ENCODE measurements at places on chromosomes 7 and 10. TPM values are rescaled to one million over a fixed set of nuclear protein-coding genes. Genes with fewer than 3 reads are reported as not detected.
A peak's percentile ranks its signal among the peaks of the same experiment; 100 is the strongest.

GRCh38 chr10:14536241-14537213, 205.8 kb upstream of the FRMD4A start:
- no peaks in the 10 kb centered on the region for H3K27me3 ChIP-seq
- peak; percentile 86 for DNase-seq
- no peak overlapping the region for H3K27ac ChIP-seq
- no peaks in the 10 kb centered on the region for H3K4me1 ChIP-seq

DNA sequence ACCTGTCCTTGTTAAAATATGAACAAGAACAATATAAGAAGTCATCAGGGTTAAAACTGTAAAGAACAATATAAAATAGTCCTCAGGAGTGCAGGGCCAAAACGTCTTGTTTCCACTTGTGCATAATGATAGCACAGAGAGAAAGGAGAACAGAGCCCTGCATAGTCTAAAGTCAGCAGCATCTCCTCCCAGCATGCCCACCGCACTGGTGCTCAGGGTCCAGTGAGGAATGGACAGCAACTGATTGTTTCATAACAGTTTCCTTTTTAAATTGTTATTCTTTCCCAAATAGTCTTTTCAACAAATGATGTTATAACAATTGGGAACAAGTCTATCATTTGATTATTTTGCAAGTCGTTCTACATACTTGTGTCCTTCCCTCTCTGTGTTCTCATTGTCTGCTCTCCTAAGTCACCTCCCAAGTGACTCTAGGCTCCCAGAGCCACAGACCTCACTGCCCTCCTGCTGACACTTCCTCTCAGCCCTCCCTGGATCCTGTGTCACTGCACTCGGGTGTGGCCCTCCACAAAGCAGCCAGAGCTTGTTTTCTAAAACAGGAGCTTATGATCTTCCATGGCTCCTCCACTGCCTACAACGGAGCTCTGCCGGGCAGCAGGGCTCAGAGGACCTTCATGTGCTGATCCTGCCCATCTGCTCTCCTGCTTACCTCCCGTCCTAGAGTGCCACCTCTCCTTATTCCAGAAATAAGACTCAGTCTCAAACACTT, 27.6 kb downstream of the COBL start:
- no peaks in the 10 kb centered on the region for H3K27me3 ChIP-seq
- H3K27ac ChIP-seq = no peak overlapping the region
- DNase-seq = no peak

DNA sequence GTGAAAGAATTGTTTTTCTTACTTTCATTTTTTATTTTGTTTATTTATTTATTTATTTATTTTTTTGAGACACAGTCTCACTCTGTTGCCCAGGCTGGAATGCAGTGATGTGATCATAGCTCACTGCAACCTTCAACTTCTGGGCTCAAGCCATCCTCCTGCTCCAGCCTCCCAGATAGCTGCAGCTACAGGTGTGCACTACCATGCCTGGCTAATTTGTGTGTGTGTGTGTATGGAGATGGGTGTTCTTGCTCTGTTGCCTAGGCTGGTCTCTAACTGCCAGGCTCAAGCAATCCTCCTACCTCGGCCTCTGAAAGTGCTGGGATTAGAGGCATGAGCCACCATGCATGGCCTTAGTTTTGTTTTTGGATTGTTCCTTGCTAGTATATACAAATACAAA, 55.4 kb upstream of the TRIM8 start:
- DNase-seq = no peak
- H3K27me3 ChIP-seq = no peaks in the 10 kb centered on the region
- no peak overlapping the region for H3K4me3 ChIP-seq
- no peaks in the 10 kb centered on the region for H3K4me1 ChIP-seq

DNA sequence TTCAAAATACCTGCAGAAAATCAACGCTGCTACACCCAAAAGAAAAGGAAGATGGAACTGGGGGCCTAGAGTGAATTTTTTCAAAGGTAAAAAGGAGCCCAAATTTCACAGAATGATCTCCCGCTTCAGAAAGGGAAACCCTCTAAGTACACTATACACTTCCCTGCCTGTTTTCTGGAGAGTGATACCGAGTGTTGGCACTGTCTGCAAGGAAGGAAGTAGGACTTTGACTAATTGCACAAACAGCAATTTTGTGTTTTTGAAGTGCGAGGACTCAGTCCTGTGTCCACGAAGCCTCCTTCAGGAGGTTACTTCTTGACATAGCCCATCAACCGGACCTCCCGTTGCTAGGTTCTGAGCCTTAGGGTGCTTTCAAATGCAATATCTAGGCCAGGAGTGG, 106.3 kb downstream of the KIAA1217 start:
- DNase-seq = no peak
- H3K27me3 ChIP-seq = no peaks in the 10 kb centered on the region
- no peaks in the 10 kb centered on the region for H3K4me1 ChIP-seq
- H3K4me3 ChIP-seq = no peak overlapping the region

DNA sequence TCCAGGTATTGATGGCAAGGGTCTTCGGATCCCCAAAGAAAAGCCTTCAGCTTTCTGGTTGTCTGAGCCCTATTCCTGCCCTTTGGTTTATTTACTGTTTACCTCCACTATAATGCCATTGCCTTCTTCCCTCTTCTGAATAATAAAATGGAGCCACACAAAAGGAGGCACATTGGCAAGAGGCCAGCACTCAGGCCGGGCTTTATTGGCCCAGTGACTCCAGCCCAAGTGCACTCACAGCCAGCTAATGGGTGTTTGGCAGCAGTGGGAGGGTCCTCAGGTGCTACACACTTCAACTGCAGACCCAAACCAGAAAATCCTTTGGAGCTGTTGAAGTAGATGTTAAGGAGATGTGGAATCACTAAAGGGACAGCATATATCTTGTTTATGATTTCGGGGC, 336.0 kb downstream of the PLXNA4 start:
- H3K36me3 ChIP-seq = no peaks in the 10 kb centered on the region
- no peaks in the 10 kb centered on the region for H3K27me3 ChIP-seq
- H3K4me1 ChIP-seq = no peaks in the 10 kb centered on the region
- H3K4me3 ChIP-seq = no peak overlapping the region

The ADCY1 gene
- total RNA-seq = 21.6 TPM

The BTAF1 gene
- total RNA-seq = 42.5 TPM

The MOGAT3 gene
- 0.15 TPM for total RNA-seq
